ENCODE measurements at places on chromosomes 7 and 10.
A peak's percentile ranks its signal among the peaks of the same experiment; 100 is the strongest.

DNA sequence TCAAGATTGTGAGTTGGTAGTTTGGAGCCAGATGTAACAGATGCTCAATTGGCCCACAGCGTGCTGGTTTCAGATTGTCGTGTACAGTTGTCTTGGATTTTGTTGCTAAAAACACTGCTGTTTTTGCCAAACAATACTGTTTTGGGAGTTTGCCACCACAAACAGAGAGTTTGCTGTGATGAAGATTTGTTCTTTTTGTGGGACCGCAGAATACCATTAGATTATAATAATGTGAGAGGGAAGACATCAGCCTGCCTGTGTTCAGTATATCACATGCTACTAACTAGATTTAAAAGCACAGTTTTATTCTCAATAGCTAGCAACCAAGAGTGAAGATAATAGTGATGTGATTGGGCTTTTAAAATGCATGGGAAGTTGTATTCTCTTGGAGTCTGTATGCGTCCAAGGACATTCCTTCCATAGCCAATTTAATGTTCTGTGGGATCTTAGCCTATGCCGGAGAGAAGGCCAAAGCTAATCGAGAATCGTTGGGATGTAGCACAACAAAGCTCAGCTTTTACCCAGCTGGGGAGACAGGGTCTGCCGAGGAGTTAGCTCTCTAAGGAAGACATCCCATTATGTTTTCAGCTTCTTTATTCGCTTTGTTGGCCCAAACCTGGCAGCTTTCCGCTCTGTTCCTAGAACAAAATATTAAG is 18.7 kb upstream of the ITGA8 start:
- no peak for DNase-seq

GRCh38 chr7:23044581-23044980 is 30.7 kb upstream of the HYCC1 start:
- no peak for DNase-seq

- DNase-seq, result no peak
These were observed 22.3 kb downstream of the LEP start for GRCh38 chr7:128263420-128263819.

DNA sequence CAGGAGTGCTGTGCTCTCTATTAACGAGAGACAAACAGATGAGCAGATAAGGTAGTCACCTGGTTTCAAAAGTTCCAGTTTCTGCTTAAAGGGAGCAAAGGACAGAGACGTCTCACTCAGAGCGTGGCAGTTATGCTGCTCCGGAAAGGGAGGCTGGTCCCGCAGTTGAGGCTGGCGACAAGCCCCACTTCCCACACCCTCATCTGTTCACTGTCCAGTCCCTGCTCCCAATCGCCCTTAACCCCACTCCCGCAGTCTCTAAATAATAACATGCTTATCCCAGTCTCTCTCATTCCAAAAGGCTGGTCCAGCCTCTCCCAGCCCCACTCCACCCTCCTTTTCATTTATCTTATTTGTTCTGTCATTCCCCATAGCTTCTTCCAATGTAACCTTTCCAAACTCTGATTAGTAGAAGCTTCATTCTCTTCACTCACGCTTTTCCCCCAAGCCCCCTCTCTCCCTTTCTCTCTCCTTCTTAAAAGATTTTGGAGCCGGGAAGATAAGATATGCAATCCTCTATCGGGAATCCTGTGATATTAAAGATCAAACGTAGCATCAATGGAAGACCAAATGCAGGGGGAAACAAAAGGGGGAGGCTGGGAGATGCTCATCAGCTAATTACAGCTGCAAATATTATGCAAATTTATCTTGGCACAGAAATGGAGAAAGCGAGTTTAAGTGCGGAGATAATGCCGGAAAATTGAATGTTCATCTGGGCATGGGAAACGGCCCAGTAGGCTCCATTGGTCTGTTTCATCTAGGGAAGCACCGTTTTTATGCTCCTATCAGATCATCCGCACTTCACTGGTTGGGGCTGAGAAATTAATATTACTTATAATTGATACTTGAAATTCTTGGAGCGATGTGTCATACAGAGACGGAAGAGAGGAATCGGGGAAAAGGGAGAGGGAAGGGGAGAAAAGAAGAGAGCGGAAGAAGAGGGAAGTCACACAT is 16.3 kb upstream of the GATA3 start:
- no peak for DNase-seq

DNA sequence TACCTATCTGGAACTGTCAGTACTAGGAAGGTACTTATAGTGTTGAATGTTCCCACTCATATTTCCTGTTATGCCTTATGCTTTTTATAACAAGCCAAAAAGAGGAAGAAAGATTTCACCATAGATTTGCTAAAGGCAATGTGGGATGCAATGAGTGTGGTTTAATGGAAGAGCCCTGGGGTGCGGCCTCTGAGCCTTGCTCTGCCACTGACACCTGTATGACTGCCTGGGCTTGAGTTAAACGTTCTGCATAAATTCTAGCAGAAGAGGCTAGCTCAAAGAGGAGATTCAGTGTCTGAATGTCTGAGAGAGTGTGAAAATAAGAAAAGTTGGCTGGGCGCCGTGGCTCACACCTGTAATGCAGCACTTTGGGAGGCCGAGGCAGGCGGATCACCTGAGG is 143.8 kb downstream of the TPST1 start:
- DNase-seq, result no peak

- DNase-seq, result no peak
These were observed 322.6 kb downstream of the GRID1 start for GRCh38 chr10:86044029-86044428.

DNA sequence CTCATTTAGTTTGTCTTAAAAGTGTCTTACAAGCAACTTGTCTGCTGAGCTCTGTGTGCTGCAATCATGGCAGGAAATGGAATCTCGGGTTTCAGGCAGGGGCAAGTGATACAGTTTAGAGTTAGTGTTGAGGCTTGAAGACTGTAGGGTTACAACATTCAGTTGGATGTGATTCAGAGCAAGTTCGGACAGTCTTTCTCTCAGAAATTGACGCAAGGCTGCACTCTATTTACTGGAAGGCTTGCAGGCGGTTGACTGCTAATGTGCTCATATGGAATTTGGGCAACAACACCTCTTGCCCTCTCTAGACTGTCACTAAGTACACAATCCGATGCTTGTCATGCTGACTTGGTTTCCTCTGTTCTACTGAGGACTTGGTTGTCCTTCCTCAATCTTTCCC is 161.7 kb upstream of the BMPER start:
- no peak for DNase-seq

GRCh38 chr7:42014625-42015618 is 222.1 kb downstream of the GLI3 start:
- peak; percentile 65 for DNase-seq

GRCh38 chr7:26192485-26193087 is 8.0 kb downstream of the HNRNPA2B1 start:
- no peak for DNase-seq

DNA sequence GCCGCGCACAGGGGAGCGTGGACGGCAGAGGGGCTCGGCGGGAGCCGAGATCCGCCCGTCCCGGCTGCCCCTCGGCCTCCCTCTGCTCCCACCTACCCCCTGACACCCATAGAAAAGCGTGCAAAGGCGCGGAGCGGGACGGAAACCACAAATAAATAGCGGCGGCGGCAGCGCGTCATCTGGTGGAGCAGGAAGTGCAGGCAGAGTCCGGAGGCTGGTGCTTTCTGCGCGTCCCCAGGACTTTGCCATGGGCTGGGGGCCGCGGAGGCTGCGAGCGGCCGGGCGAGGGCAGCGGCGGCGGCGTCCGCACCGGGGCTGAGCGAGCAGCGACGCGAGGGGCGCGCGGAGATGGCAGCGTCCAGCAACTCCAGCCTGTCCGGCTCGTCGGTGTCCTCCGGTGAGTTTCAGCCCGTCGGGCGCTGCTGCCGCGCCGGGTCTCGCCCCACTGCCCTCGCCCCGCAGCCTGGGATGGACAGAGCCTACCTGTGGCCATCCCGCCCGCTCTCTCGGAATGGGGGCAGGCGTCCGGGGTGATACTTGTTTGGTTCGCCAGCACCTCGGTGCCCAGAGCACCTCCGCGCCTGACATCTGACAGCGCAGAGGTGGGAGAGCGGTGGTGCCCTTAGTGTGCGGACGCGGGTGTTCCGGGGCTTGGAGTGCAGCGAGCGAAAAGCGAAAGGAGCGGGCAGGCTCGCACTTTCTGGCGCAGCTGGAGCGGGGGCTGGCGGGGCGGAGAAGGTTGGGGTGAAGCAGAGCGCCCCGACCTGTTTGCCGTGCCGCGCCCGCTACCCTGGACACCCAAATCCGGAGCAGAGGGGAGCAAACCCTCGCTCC is at the start of gene CHN2:
TSS of gene CHN2 (plus strand) at position 182 of the 834 bp plus-strand sequence.
- peak; percentile 63 for DNase-seq

- no peak for DNase-seq
These were observed 8.6 kb downstream of the PSAP start for GRCh38 chr10:71842422-71842821.

GRCh38 chr10:69360485-69361302 is 56.0 kb downstream of the TACR2 start:
- no peak for DNase-seq

DNA sequence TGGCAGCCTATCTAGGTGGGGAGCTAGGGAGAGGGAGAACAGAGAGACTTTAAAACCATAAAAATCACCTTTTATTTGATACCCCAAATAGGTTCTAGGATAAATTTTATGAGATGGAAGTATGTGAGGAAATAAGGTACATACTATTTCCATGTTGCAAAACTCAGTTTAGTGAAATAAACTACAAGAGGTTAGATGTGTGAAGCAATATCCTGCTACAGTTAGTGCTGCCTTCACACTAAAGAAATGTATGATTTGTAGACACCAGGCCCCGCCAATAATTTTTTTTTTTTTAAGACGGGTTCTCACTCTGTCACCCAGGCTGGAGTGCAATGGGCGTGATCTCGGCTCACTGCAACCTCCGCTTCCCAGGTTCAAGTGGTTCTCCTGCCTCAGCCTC is 34.4 kb upstream of the RSBN1L start:
- no peak for DNase-seq

GRCh38 chr10:7362471-7362870 is 48.4 kb downstream of the SFMBT2 start:
- no peak for DNase-seq

- DNase-seq, result no peak
These were observed 30.2 kb downstream of the DHTKD1 start for GRCh38 chr10:12098966-12099365.

- DNase-seq, result no peak
These were observed 98.5 kb upstream of the LRRTM3 start for GRCh38 chr10:66827353-66827752.

DNA sequence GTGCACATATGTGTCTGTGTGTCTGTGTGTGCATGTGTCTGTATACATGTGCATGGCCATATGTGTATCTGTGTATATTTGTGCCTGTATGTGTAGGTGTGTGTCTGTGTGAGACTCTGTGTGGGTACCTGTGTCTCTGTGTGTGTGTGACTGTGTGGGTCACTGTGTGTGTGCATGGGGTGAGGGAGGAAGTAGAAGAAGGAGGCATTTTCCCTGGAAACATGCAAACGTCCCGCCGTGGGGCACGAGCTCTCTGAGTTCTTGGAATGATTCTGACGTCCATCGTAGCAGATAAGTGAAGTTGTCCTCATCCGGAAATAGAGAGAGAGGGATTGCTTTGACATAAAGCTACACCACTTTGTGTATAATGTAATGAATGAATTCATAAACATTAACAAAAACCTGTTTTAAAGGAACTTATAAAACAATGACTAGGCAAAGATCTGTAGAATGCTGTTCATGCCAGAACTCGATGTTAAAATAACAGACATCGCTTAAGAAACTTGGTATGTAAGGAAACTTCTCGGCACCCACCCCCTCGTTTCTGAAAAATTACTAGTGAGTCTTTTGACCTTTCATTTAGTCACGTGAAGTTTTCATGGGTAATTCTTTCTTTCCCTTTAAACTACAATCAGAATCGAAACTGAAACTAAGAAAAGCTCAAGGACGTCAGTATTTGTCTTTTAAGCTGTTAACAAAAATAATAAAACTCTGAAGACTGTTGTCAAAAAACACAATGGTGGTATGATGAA is 43.6 kb upstream of the KLF6 start:
- DNase-seq, result peak; percentile 82

DNA sequence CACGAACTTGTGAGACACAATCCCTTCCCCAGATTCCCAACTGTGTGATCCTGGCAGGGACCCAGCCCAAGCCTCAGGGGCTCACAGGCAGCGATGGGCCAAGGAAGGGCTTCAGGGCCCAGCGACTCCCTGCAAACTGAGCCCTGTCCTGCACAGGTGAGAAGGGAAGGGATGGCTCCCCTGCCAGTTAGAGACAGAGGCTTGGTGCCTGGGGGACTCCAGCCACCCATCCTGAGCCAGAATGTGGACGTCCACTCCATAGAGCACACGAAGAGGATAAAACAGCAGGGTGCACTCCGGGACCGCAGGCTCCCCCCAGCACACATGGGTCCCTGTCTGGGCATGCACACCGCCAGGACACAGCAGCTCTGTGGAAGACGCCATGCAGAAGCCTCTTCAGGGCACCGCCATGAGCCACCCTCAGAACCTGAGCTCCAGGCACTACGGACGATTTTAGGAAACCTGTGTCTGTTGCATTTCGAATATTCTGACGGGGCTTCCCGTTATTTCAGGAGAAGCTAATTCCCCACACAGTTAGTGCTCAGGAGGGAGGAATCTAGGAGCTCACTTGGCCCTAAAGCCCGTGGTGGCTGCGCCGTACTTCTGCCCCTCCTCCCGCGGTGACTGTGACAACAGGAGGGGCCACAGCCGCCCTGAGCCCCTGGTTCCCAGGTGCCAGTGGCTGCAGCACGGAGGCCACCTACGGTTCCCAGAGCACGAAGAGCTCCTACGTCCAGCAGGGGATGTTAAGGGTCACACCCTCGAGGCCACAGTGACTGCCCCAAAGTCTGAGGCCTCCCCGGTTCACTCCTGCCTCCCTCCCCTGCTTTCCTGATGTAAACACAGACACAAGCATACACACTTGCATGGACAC is 326.0 kb downstream of the PTPRN2 start:
- no peak for DNase-seq

GRCh38 chr10:25843551-25844170 is 90.4 kb upstream of the MYO3A start:
- no peak for DNase-seq

DNA sequence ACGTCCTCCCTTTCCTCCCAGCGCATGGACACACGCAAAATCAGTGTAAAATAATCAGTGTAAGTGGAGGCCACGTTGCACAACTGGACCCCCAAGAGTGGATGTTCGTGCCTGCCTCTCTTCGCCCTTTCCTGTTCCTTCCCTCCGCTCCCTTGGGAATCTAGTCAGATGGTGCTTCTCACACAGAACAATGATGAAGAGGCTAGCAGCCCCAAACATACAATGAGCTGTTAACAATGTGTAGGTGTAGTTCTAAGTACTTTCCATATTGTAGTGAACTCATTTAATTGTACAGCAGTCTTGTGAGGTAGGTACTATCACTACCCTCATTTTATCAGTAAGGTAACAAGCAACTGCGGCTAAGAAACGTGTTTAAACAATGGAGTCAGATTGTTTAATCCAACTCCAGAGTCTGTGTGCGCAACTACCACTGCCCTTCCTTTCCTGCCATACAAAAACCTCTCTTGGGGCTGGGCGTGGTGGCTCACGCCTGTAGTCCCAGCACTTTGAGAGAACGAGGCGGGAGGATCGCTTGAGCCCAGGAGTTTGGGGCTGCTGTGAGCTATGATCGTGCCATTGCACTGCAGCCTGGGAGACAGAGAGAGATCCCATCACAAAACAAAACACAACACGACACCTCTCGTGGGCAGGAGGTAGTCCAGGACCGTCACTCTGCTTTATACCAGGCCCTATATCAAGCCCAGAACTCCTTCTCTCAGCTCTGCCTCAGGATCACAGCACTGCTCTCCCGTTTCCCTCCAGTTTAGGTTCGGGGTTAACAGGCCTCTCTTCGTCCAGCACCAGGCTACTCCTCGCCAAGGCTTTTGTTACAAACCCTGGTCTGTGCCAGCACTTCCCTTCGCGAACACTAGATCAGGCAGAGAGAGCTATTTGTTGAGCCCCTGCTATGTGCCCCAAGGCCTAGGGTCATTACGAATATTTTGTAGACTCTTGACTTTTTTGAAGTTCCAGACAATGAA is 1.1 kb downstream of the FKBP9 start:
- DNase-seq, result no peak
